GM23338 (cell line): ENCODE measurements at places on chromosomes 2 and 18. TPM values are rescaled to one million over a fixed set of nuclear protein-coding genes. Genes with fewer than 3 reads are reported as not detected.

Gene CERKL
- 0.69 TPM in 1 of 2 replicates, not detected in the other for total RNA-seq

Gene DRC1
- total RNA-seq, result not detected in 2 replicates

Gene VWA3B
- not detected in 2 replicates for total RNA-seq

Gene NR4A2
- 0.49 and 0.85 TPM in 2 replicates for total RNA-seq

Gene SETBP1
- total RNA-seq, result 3.7 and 5.5 TPM in 2 replicates

Gene CACNB4
- total RNA-seq, result 7.6 and 9.8 TPM in 2 replicates

Gene SERPINB13
- not detected in 2 replicates for total RNA-seq
